ENCODE measurements at places on chromosomes 1 and 21.

GRCh38 chr1:162973381-162973795, 95.8 kb upstream of the RGS4 start:
- no peak for DNase-seq

DNA sequence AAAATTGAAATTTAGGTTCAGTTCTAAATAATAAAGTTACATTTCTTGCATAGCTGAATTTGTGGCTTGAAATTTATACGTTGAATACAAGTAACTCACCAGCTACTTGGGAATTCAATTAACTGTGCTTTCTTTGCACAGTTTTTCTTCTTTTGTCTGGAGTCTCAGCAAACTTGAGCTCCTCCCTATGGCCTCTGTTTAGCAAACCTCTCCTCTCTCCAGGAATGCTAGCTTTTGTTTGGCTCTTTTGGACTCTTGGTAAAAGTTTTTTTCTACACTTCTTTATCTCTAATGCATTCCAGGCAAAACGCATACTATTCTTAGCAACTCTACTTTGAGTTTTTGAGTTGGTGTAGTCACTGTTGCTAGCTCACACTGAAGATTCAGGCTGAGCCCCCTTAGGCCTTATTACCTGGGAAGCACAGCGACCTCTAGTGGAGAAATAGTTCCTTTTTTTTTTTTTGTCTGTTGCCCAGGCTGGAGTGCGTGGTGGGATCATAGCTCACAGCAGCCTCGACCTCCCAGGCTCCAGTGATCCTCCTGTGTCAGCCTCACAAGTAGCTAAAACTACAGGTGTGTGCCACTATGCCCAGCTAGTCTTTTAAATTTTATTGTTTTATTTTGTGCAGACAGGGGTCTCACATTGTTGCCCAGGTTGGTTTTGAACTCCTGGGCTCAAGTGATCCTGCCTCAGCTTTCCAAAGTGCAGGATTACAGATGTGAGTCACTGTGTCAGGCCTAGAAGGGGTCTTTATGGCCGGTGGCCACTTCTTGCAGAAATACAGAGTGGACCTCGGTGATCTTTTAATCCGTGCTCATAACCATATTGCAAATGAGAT, 61.7 kb downstream of the CASQ2 start:
- DNase-seq = no peak

DNA sequence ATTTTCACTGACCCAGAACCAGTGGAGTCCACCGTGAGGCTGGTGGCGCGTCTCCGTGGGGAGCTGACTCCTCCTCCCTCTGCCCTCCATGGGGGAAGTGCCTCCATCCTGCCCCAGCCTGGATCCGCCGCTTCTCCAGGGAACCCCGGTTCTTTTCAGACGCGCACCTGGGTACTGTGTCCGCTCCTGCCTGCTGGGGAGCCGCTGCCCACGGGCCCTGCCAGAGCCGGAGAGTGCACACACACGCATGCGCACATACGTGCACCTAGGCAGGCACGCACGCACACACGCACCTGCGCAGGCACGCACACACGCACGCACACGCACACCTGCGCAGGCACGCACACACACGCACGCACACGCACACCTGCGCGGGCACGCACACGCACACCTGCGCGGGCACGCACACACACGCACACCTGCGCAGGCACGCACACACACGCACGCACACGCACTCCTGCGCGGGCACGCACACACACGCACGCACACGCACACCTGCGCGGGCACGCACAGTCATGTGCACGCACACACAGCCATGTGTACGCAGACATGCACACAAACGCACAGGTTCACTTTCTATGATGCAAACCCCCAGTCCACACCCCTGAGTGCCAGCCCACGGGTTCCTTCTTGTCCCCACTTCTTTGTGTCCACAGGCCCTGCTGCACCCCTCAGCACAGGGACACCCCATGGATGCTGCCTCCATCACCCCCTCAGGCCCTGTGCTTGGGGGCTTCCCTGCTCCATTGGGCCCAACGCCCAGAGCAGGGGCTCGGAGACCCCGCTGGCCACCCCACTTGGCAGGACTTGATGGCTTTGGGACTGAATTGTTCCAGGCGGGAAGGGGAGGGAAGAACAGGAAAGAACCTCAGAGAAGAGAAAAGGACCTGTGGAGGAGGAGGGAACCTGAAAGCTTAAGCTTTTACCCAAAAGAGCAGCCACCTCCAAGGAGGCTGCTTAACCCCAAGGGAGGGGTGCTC, 42.7 kb downstream of the MORN1 start:
- DNase-seq = no peak

DNA sequence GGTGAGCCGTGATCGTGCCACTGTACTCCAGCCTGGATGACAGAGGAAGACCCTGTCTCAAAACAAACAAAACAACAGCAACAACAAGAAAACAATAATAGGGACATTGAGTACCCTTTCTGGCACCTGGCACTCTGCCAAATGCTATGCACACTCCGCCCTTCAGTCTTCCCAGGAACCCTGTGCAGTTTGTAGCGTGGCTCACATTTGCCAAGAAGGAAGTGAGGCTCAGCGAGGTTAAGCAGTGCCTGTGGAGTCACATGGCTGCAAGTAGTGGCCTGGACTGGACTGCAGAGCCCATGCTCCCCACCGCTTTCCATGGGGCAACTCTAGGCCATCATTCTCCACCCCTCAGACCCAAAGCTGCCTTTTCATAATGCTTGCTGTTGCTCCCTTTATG, 5.3 kb upstream of the EVA1B start:
- no peak for DNase-seq

- no peak for DNase-seq
Observed at GRCh38 chr1:169094897-169095569, 11.5 kb upstream of the ATP1B1 start.

DNA sequence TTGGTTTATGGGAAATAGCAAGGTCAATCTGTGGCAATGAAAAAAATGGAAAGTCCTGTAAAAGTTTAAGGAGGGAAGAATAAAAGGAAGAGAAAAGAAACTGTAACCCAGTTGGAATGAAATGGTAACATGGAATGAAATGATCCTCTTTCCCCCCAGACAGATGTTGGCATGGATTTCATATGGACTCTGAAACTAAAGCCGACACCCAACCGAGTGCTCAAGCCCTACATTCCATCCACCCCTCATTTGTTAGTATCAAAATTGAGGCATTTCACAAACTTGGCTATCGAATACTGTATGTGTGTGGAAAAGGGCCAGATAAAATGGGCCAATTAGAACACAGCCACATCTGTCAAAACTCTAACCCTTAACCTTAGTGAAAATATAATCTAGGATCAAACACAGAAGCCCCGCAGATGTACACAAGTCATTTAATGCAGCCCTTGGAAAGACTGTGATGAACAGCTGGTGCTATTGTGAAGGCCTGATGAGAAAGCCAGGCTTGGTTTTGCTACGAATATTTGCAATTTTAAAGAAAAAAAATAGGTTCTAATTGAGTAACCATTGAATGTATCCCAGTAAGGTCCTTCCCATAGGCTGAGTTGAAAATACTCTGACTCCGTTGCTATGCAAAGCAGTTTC, 72.6 kb upstream of the RGL1 start:
- no peak for DNase-seq

GRCh38 chr1:230140221-230141020, 73.4 kb downstream of the GALNT2 start:
- no peak for DNase-seq

DNA sequence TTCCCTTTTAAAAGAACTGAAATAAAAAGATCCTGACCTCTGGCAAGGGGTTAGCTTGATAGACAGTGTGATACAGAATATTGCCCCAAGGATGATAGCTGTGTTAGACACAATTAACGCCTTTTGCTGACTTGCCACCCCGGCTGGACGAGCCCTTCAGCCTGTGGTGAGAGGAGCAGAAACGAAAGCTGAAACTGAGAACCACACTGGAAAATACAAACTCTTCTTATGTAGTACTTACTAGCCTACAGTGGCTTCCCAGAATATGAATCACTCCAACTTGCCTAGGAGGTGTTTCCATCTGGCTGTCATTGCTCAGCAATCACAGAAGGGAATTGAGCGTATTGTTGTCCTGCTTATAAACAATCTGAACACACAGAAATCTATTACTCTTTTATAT, 22.9 kb downstream of the SAMSN1 start:
- DNase-seq = no peak

DNA sequence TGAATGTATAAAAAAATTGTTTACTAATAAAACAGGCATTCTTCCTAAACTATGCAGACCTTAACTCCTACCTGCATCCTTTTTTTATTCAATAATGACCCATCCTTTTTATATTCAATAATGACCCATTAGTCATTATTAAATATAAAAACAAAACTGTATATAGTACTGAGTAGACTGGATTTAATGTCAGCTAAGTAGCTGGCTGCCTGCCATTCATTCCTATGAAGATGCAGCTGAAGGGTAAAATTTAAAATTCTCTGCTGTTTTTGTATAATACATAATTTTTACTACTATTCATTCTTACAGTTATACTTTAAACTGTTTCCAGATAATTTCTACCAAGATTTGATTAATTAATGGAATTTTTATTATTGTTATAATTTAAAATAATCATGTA, 79.3 kb downstream of the DENND1B start:
- DNase-seq = no peak

DNA sequence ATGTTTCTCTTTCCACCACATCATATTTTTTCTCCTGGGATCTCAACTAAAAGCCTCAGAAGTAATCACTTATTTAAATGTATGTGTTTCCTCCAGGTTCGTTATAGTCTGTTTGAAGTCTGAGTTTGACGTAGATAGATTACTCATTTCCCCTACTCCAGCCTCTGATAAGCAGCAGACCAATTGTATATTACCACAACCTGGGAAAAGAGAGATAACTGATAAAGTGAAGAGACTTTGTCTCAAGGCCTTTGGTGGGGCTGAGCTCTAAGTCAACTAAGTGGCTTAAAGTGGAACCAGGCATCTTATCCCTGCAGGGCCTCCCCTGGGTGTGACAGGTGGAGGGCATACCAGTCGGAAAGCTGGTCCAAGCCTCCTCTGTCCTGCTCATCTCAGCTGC, 34.9 kb upstream of the CACNA1E start:
- no peak for DNase-seq
